ENCODE measurements at places on chromosomes 1 and 21.

DNA sequence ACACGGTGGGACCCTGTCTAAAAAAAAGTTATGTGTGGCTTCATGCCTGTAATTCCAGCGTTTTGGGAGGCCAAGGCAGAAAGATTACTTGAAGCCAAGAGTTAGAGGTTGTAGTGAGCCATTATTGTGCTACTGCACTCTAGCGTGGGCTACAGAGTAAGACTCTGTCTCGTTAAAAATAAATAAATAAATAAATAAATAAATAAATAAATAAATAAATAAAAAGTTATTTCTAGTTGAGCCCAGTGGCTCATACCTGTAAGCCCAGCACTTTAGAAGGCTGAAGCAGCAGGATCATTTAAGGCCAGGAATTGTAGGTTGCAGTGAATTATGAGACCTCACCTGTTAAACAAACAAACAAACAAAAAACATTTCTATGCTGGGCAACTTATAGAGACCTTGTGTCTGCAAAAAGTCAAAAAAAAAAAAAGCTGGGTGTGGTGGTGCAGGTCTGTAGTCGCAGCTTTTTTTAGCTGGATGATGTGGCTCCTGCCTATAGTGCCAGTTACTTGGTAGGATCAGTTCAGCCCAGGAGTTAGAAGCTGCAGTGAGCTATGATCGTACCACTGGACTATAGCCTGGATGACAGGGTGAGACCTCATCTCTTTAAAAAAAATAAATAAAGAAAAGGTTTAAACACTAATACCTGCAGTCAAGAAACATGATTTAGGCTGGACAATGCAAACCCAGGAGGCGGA is 25.6 kb downstream of the GON4L start:
- no peak for DNase-seq

GRCh38 chr1:73854527-73854926 is 343.4 kb downstream of the LRRIQ3 start:
- no peak for DNase-seq

- no peak for DNase-seq
These were observed 22.8 kb downstream of the MYOM3 start for GRCh38 chr1:24089027-24089742.

- DNase-seq: no peak
These were observed 130.4 kb downstream of the ATP1B1 start for GRCh38 chr1:169236880-169237279.

- no peak for DNase-seq
These were observed 48.9 kb downstream of the CAPN8 start for GRCh38 chr1:223616586-223616985.
